Keratinocyte (primary cell): ENCODE measurements at places on chromosomes 3 and 15. TPM values are rescaled to one million over a fixed set of nuclear protein-coding genes. Genes with fewer than 3 reads are reported as not detected.

DNA sequence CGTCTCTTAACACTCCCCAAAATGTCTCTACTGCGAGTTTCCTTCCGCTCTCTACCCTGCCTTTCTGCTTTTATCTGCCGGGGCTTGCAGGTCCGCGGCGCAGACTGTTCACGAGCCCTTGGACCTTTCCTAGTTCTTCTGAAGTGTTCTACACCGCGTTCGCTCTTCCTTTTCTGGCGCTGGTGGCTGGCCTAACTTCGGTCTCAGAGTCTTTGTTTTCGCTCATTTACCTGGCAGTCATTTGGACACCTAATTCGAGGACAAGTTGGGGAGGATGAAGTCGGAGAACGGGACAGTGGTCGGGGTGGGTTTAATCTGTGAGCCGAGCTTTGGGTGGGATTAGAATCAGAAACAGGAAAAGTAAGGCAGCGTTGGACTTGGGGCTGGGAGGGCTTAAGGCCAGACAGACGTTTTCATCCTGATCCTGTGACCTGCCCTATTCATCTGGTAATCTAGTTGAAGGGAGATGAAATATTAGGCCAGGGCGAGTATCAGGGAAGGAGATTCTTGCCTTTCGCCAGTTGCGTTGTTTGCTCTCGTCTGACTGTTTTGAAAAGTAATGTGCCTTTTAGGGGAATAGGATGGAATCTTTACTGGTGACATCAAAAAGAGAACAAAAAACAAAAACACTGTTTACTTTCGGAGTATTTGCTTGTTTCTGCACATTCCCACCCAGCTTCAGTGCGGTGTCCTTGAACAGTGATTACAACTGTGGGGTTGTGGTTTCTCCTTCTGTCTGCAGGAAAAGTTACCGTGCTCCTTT is 1.8 kb downstream of the DIPK2A start:
- no peaks in the 10 kb centered on the region for H3K27me3 ChIP-seq
- peak overlapping the region; percentile 96 for H3K4me3 ChIP-seq
- peaks cover 35% of the 10 kb centered on the region for H3K4me1 ChIP-seq
- H3K27ac ChIP-seq = peak overlapping the region; percentile 88

GRCh38 chr3:18112674-18113375 is 312.3 kb downstream of the SATB1 start:
- no peak overlapping the region for H3K4me3 ChIP-seq
- no peak for DNase-seq
- no peak overlapping the region for H3K27ac ChIP-seq
- H3K4me1 ChIP-seq = peaks cover 19% of the 10 kb centered on the region

DNA sequence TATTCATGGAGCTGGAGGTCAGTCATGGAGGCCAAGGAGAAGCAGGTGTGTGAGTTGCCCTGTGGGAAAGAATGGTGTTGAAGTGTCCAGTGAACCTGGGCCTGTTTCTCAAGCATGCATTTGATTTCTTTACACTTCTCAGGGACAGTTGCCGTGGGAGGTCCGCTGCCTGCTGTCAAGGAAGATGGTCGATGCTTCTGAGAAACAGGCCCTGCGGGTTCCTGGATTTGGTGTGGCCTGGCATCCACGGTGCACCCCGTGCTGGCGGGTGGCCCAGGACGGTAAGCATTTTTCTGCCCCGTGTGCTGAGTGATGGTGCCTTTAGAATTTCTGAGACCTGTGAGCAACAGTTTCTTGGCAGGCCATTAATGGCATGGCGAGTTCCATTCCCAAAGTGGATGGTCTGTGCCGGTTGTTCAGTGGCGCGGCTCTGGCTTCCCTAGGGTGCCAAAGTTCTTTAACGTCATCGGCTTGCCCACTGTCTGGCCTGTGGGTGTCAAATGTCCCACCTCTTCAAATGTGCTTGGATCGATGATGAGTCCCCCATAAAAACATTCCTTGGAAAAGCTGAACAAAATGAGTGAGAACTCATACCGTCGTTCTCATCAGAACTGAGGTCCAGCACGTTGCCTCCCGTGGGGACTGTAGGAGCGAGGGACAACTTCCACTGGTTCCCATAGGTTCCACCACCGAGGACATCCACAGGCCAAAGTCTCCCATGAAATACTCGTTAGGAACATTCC is 107.2 kb downstream of the SNRPN start:
- no peaks in the 10 kb centered on the region for H3K4me1 ChIP-seq
- no peaks in the 10 kb centered on the region for H3K27me3 ChIP-seq
- no peak overlapping the region for H3K27ac ChIP-seq
- H3K36me3 ChIP-seq = peaks cover 6% of the 10 kb centered on the region
- no peak overlapping the region for H3K4me3 ChIP-seq
- DNase-seq = no peak

GRCh38 chr3:194147679-194148078 is 11.7 kb downstream of the HES1 start:
- no peak for DNase-seq
- H3K27ac ChIP-seq = no peak overlapping the region
- H3K27me3 ChIP-seq = no peaks in the 10 kb centered on the region
- H3K4me3 ChIP-seq = no peak overlapping the region

- H3K4me3 ChIP-seq = no peak overlapping the region
Observed at GRCh38 chr3:195075199-195075940, 195.6 kb downstream of the XXYLT1 start.

DNA sequence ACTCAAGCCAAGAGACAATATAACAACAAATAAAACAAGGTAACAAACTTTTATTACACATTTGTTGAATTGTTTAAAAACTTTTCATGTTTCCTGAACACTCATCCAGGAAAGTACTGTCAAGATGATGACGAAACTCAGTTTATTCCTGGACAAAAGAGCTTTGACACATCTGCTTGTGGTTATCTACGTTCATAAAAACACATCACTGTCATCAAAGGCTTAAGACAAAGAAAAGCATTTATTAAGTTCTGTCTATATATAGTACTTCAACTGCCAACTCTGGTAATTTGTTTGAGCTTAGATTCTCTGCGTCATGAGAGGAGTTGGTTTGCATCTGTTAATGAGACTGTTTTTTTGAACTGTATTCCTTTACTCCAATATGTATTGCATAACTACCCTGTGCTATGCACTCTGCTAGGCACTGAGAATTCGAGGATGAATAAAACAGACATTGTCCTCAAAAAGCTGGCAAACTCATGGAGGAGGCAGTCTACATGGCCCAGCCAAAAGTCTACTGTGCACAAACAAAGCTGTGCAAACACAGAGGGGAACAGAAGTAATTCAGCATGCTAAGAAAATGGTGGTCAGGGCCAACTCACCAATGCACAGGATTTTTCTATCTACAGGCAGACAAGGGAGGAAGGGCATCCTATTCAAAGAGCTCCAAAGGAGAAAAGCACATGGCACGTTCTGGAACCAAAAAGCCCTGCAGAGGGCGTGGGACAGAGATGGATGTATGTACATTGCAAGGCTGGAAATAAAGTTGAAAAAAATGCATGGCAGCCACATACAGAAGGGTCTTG is 21.5 kb downstream of the PLD1 start:
- peak overlapping the region; percentile 84 for H3K27ac ChIP-seq
- no peak overlapping the region for H3K4me3 ChIP-seq
- DNase-seq = no peak
- H3K36me3 ChIP-seq = no peaks in the 10 kb centered on the region
- H3K4me1 ChIP-seq = peaks cover 51% of the 10 kb centered on the region

- no peak overlapping the region for H3K4me3 ChIP-seq
- H3K27me3 ChIP-seq = no peaks in the 10 kb centered on the region
- H3K4me1 ChIP-seq = peaks cover 10% of the 10 kb centered on the region
- H3K27ac ChIP-seq = no peak overlapping the region
- no peaks in the 10 kb centered on the region for H3K36me3 ChIP-seq
Observed at GRCh38 chr3:194877291-194878119, 191.8 kb downstream of the FAM43A start.

- no peak overlapping the region for H3K4me3 ChIP-seq
- H3K27ac ChIP-seq = no peak overlapping the region
- no peaks in the 10 kb centered on the region for H3K36me3 ChIP-seq
- peaks cover 5% of the 10 kb centered on the region for H3K4me1 ChIP-seq
- DNase-seq = peak; percentile 60
Observed at GRCh38 chr3:58463181-58463941, 28.5 kb upstream of the KCTD6 start.

DNA sequence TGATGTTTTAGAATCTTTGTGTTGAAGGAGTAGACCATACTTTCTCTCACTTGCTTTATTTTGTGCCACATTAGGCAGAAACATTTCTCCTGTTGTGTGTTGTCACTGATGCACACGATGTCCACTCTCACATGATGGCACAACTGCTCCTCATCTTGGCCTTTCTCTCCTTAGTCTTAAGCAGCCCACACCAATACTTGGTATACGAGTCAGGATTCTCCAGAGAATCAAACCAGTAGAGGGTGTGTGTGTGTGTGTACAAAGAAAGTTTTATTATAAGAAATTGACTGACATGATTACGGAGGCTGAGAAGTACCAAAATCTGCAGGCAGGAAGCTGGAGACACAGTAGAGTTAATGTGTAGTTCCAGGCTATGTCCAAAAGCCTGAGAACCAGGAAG is 187.1 kb downstream of the ALCAM start:
- peaks cover 7% of the 10 kb centered on the region for H3K36me3 ChIP-seq
- H3K4me1 ChIP-seq = no peaks in the 10 kb centered on the region
- DNase-seq = no peak
- no peaks in the 10 kb centered on the region for H3K27me3 ChIP-seq

- H3K27me3 ChIP-seq = no peaks in the 10 kb centered on the region
- H3K36me3 ChIP-seq = no peaks in the 10 kb centered on the region
- peak within 1 kb of the TSS; percentile 83 for H3K4me3 ChIP-seq
- peak; percentile 30 for DNase-seq
Observed at GRCh38 chr3:196711838-196712513, at the start of the genes CEP19 and PIGX. Gene CEP19, minus strand, starts transcription at chr3:196712250. Its CDS starts 3,593 bp downstream, at chr3:196708657. Gene PIGX, plus strand, starts transcription at chr3:196712377.

- peaks cover 10% of the 10 kb centered on the region for H3K4me1 ChIP-seq
- no peak overlapping the region for H3K27ac ChIP-seq
- H3K36me3 ChIP-seq = no peaks in the 10 kb centered on the region
- peaks cover 3% of the 10 kb centered on the region for H3K27me3 ChIP-seq
Observed at GRCh38 chr3:131535131-131535530, 32.4 kb upstream of the MRPL3 start.

GRCh38 chr3:194973366-194974000 is 287.8 kb downstream of the FAM43A start:
- H3K36me3 ChIP-seq = no peaks in the 10 kb centered on the region
- DNase-seq = no peak
- no peak overlapping the region for H3K27ac ChIP-seq
- no peaks in the 10 kb centered on the region for H3K4me1 ChIP-seq
- H3K27me3 ChIP-seq = peaks cover 6% of the 10 kb centered on the region

DNA sequence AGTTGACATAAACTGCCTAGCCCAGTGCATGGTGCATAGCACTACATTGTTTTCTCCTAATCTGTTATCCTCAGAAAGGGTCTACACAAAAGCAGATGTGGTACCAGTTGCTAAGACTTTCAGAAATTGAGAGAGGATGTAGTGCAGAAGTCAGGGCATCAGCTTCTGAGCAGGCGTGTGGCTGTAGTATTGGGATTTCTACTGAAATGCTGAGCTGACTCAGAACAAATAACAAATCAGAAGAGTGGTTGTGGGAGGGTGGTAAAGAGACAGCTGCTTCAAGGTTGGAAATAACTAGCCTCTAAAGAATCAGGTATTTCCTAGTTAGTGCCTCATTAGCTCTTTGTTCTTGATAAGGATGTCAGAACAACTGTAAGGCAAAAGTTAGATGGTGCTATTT is 161.3 kb downstream of the AKAP13 start:
- H3K27ac ChIP-seq = no peak overlapping the region
- H3K27me3 ChIP-seq = no peaks in the 10 kb centered on the region
- no peak for DNase-seq
- no peak overlapping the region for H3K4me3 ChIP-seq
- peaks cover 6% of the 10 kb centered on the region for H3K4me1 ChIP-seq

GRCh38 chr15:74270854-74271520 is 34.9 kb downstream of the CCDC33 start:
- no peak overlapping the region for H3K27ac ChIP-seq
- no peak overlapping the region for H3K4me3 ChIP-seq
- no peaks in the 10 kb centered on the region for H3K4me1 ChIP-seq
- DNase-seq = no peak
- peaks cover 24% of the 10 kb centered on the region for H3K27me3 ChIP-seq
- no peaks in the 10 kb centered on the region for H3K36me3 ChIP-seq

DNA sequence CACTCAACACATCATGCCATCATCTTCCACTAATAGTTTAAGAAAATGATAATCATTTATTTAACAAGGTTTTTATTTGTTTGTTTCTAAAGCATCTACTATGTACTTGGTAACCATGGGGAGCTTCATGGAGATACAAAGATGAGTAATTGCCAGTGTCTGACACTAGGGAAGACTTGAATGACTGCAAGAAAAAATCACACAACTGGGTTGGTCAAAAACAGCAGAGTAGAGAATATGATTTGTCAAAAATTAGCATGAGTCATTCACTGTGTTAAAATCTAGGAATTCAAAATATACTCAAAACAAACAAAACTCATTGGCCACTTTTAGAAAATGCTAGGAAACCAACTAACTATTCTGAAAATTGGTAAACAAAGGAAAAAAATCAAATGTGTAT is 6.3 kb downstream of the BNC1 start:
- H3K36me3 ChIP-seq = peaks cover 47% of the 10 kb centered on the region
- peak; percentile 84 for DNase-seq
- no peak overlapping the region for H3K4me3 ChIP-seq
- H3K4me1 ChIP-seq = peaks cover 40% of the 10 kb centered on the region
- H3K27me3 ChIP-seq = no peaks in the 10 kb centered on the region

DNA sequence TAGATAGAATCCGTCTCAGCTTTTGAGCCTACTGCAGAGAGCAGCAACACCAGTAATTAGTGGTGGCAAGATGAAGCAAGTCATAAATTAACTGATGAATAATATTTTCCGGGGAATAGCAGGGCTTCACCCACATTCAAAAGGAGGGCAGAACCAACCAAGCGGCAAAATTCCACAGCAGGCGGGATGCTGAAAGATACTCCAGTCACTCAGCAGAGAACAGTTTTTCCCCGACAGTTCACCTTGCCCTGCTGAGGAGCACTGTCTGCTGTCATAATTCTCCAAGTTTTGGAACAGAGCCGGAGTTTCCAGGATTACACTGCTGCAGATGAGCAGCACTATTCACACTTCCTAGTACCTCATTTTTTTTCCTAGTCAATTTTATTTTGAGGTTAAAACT is 274.7 kb downstream of the CD47 start:
- H3K4me1 ChIP-seq = no peaks in the 10 kb centered on the region
- no peaks in the 10 kb centered on the region for H3K36me3 ChIP-seq
- H3K4me3 ChIP-seq = no peak overlapping the region

DNA sequence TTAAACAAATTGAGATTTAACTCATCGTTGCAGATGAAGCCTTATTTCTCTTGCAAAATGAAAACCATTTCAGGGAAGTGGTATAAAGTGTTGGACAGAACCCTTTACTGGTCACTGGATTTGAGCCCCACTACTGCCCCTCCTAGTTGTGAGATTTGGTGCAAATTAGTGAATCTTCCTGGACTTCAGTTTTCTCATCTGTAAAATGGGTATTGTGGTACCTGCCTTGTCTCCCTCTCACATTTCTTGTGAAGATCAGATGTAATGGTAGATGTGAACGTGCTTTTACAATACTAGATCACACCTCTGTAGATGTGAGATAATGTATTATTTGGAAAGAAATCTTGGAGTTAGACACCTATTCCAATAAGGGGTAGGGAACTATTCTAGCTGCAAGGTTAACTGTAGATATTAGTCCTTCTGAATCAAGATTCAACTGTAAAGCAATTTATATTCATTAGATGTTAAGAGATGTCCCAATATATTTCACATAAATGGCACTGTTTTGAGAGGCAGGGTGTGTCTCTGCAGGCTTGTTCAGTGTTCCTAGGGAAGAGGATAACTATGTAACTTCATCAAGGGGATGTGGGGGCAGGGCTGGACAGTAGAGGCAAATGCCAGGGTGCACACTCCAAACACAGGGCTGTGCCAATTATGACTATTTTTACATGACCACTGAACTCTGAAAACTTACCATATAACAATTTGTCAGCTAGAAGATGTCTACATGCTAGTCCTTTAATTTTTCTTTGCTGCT is 112.4 kb upstream of the PFN2 start:
- no peaks in the 10 kb centered on the region for H3K27me3 ChIP-seq
- H3K4me1 ChIP-seq = peaks cover 51% of the 10 kb centered on the region
- no peak for DNase-seq

Gene EPB42
- not detected in 3 replicates for polyA plus RNA-seq

Gene SERINC4
- 0.05 to 0.14 TPM in 2 of 3 replicates, not detected in the other for polyA plus RNA-seq

Gene RNF7
- polyA plus RNA-seq = 91.1 to 105 TPM (median 96.5 TPM) in 3 replicates

Gene LRRN1
- polyA plus RNA-seq = 0.44 to 0.70 TPM (median 0.45 TPM) in 3 replicates
